ENCODE measurements at places on chromosomes 16 and 17. TPM values are rescaled to one million over a fixed set of nuclear protein-coding genes. Genes with fewer than 3 reads are reported as not detected.

DNA sequence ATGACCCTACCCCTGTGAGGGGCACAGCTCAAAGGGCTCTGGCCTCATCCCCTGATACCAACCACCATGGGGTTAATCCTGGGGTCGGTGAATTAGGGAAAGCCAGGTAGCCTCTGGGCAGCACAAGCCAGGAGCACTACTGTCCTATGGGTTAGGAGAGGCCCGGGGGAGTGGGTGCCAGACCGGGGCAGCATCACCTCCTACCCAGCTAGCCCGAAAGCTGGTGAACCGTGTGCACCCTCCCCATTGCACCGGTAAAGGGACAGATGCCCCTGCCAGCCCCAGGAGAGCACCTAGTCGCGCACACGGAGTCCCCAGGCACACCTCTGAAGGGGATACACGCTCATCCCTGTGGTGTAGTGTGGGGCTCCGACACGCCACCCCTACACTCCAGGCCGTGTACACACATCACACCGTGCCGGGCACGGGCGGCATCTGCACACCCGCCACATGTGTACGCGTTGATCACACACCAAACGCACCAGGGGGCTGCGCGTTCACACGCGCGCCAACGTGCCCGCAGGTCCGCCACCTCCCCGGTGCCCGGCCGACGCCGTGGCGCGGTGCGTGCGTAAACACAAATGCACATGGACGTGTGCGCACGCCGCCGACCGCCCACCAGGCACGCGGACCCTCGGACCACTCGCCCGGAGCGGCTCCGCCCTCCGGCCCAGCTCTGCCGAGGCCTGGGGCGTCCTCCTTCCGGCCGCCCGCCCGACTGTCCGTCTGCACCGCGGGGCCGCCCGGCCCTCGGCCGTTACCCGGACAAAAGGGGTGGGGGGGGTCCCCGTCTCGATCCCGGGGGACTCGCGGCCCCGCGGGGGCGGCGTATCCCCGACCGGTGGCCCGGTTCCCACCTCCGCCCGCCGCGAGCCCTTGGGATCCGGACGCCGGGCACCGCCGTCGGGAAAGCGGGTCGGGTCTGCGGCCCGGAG is 785 bp downstream of the UBALD1 start:
- DNase-seq = peak; percentile 64

Gene OR3A3
- not detected for total RNA-seq

Gene MMP2
- 20.5 TPM for total RNA-seq

- DNase-seq = no peak
Measured at GRCh38 chr17:2723505-2723996, 12.0 kb upstream of the CLUH start.

DNA sequence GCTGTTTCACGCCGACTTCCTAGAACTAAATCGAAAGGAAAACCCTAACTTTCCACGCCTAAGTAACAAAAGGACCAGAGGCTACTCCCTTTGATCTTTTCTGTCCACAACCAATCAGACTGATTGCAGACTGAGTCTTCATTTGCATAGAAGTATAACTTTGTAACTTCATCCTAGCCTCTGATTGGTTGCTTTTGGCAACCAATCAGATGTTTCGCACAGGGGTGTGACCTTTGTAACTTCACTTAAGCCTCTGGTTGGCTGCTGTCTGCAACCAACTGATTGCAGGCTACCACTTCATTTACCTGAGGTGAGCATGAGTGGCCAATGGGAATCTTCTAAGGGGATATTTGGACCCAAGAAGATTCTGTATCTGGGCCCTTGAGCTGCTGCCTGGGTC is 17.4 kb upstream of the ICAM2 start:
- no peak for DNase-seq

Gene SCARF1
- 172 TPM for total RNA-seq

DNA sequence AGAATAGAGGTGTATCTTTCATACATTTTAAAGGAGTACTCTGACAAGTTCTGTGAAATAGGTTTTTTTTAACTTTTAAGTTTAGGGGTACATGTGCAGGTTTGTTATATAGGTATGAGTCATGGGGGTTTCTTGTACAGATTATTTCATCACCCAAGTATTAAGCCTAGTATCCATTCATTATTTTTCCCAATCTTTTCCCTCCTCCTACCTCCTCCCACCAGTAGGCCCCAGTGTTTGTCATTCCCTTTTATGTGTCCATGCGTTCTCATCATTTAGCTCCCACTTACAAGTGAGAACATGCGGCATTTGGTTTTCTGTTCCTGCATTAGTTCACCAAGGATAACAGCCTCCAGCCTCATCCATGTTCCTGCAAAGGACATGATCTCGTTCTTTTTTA is 175.5 kb downstream of the CYB561 start:
- no peak for DNase-seq

- no peak for DNase-seq
Measured at GRCh38 chr17:77211681-77212080, 70.9 kb downstream of the SEC14L1 start.

- DNase-seq = peak; percentile 74
Measured at GRCh38 chr17:40284085-40284713, 3.5 kb upstream of the CDC6 start.

DNA sequence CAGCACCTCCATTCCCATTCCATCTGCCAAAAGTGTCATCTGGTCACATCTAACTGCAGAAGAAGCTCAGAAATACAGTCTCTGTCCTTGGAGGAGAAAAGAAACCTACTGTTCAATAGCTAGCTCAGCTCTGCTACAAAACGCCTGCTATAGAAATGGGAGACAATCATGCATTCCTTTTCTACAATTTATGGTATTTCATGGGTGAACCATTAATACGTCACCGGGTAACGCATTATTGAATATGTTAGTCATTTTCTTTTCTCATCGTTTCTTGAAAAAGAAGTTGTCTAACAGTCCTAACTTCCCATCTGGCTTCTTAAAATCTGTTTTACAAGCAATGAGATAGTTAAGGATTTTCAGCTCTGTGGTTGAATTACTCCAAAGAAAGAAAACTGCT is 496.7 kb upstream of the RBFOX1 start:
- DNase-seq = no peak

Gene PRKCB
- total RNA-seq = not detected

Gene MT3
- total RNA-seq = not detected

- no peak for DNase-seq
Measured at GRCh38 chr17:79890706-79891105, 51.5 kb upstream of the CBX4 start.

Gene CETP
- 10.9 TPM for total RNA-seq

Gene FBXO39
- 3.7 TPM for total RNA-seq

- DNase-seq = no peak
Measured at GRCh38 chr16:6209355-6209930, 1111.8 kb upstream of the EEF2KMT start.

DNA sequence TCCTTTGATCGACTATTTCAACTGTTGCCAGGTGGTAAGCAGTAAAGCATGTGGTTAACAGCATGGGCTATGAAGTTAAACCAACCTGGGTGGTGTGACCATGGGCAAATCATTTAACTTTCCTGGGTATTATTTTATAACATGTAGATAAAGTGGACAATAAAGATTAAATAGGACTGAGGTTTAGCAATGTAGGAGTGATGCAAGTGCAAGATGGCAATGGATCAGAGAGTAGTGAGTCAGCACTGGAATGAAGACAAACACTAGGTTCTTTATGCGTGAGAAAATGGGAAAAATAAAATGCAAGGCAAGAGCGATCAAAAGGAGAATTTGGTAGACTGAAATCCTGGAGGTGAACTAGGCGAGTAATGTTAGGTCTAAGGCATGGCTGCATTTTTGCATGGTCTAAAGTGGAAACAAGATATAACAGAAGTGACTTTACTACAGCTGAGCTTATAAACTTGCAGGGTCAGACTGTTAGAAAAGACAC is 222.4 kb upstream of the AXIN2 start:
- DNase-seq = peak; percentile 43

- no peak for DNase-seq
Measured at GRCh38 chr17:13154398-13154797, 136.6 kb upstream of the ELAC2 start.

GRCh38 chr16:68954911-68955635 is 111.7 kb downstream of the TANGO6 start:
- DNase-seq = no peak

DNA sequence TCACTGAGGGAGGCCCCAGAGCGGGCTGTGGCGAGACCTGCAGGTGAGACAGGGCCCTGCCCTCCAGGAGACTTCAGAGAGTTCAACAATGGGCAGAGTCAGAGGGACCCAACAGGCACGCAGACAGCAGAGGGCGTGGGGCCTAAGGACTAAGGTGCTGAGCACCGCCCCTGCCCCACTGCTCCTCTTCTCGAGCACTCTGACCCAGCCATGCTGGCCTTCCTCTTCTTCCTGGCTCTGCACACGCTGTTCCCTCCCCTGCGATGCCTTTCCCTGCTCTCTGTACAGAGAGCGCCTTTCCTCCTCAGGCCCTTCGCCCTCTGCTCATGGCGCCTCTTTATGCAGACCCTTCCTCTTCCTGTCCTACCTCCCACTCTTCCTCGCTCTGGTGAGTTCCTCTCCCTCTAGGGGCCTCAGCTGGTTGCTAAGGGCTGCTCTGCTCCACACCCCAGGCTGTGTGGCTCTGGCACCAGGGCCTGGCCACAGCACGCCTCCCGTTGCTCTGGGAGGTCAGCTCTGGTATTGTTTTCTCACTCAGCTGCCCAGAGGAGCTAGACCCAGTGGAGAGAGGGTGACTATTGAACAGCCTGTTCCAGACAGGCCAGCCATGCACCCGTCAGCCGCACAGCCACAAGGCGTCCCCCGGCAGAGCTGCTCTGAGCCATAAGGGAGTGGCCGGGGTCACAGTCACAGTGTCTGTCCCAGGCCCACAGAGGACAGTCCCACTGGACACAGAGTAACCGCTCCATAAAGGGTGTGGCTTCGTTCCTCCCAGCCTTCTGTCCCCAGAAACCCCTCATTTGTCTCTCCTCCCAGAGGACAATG is 13.6 kb upstream of the RASD1 start:
- no peak for DNase-seq

Gene CBFA2T3
- 0.14 TPM for total RNA-seq

Gene ZNF205
- 26.2 TPM for total RNA-seq

Gene TXNL4B
- 14.5 TPM for total RNA-seq

Gene CIBAR2
- not detected for total RNA-seq

DNA sequence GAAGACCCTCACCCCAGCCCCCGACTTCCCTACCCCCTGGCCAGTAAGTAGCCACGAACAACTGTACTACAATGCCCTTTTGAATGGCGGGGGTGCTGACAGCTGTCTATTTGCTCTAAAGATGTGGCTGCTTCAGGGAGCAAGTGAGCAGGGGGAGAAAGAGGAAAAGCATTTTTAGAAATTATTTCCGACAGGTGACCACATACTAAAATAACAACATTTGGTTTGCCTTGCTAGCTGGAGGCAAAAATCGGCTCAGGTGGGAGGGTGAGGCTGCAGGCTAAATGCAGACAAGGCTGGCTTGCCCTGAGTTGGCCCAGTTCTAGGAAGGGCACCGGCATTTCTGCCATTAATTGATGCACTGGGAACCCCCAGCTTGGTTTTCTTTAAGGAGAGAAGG is 188.5 kb downstream of the XYLT1 start:
- DNase-seq = no peak

Gene ARL5C
- total RNA-seq = not detected

Gene WWP2
- 25.4 TPM for total RNA-seq

Gene GINS2
- total RNA-seq = 8.6 TPM

Gene SCIMP
- total RNA-seq = not detected

Gene PRDM7
- total RNA-seq = not detected

DNA sequence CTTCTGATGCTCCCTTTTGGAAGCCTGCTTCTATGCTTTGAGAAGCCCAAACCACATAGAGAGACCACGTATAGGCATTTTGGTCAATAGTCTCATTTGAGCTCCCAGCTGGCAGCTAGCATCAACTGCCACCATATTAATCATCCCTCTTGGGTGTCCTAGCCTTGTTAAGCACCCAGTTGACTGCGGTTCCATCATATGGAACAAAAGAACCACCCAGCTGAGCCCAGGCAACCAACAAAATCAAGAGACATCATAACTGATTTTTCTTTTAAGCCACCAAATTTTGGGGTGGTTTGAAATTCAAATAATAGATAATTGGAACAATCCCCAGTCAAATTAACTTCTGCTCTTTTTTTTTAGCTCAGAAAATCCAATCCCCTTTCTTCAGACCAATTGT is 53.9 kb downstream of the HS3ST3B1 start:
- no peak for DNase-seq
